ENCODE measurements at places on chromosomes 1 and 21. TPM values are rescaled to one million over a fixed set of nuclear protein-coding genes. Genes with fewer than 3 reads are reported as not detected.

- DNase-seq: no peak
These were observed 418.7 kb upstream of the VAMP3 start for GRCh38 chr1:7352364-7352763.

GRCh38 chr1:169312084-169312954 is 55.3 kb downstream of the NME7 start:
- DNase-seq: no peak

DNA sequence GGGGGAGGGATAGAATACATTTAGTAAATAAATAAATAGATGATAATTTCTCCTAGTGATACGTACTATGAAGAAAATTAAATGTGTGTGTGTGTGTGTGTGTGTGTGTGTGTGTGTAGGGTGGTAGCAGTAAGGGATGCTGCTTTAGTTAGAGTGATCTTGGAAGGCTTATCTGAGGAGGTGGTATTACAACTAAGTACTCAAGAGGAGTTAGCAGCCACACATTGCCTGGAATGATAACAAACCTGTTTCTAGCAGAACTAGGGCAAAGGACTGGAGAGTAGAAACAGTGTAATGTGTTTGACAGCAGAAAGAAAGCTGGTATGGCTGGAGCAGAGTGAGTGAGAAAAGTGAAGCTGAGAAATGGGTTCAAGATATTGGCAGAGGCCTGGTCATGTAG is 58.3 kb upstream of the FASLG start:
- no peak for DNase-seq

DNA sequence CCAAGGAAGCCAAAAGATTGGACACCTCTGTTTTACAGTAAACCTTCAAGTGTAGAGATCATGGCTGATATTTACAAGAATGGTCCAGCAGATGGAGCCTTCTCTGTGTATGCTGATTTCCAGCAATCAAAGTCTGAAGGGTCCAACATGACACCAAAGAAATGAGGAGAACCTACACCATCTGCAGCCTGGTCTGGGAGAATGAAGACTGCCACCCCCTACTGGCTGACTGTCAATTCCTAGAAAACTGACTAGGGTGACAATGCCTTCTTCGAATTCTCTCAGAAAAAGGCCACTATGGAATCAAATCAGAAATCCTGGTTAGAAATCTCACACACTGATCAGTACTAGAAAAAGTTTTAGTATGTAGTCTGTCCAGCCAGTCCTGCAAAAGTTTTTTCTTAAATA is 83.3 kb downstream of the CDC42BPA start:
- DNase-seq: no peak

GRCh38 chr1:55654750-55655149 is 439.6 kb upstream of the USP24 start:
- DNase-seq: no peak

GRCh38 chr21:16343776-16344175 is 614.0 kb downstream of the USP25 start:
- DNase-seq: no peak

DNA sequence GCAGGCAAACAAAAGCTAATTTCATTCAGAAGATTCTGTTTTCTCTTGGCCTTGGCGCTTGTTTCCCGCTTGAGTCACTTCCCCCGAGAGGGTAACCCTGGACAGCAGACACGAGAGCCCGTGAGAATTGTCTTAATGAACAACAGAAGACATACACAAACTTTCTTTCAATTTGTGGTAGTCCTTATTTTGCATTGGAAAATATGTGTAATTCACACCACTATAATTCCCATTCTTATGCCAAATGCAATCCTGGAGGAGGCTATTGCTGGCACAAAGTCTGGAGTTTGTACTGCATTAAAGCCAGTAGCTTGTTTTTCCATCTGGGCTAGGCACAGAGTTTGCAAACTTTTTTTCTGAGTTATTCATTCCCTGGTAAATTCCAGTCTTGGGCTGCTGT is 109.8 kb upstream of the IVNS1ABP start:
- no peak for DNase-seq

- no peak for DNase-seq
These were observed 701.9 kb upstream of the ZP4 start for GRCh38 chr1:238592621-238593020.

GRCh38 chr1:181149326-181150125 is 61.0 kb downstream of the IER5 start:
- no peak for DNase-seq

GRCh38 chr1:19765623-19766022 is 34.1 kb downstream of the TMCO4 start:
- no peak for DNase-seq

DNA sequence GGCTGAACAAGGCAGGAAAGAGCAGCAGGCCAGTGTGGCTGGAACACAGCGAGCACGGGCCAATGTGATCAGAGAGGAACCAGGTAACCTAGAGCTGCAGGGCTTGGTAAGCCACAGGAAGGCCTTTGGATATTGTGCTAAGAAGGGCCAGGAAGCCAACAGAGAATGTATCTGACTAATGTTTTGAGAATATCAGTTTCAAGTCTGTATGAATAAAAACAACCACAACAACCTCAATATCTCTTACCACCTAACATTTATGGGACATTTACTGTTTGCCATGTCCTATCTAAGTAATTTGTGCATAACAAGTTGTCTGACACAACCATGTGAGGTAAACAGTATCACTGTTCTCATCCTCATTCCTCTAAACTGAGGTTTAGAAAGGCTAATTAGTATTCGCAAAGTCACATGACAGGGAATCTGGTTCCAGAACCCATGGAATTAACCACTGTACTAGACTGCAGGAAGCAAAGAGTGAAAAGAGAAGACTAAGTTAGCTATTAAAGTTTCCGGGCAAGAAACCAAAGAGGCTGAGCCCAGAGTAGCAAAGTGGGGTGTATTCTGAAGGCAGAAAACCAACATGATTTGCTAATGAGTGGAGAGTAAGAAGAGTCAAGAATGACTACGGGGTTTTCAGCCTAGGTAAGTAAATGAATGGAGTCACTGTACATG is 38.9 kb downstream of the SPRTN start:
- DNase-seq: no peak

- DNase-seq: no peak
These were observed 29.8 kb downstream of the PYHIN1 start for GRCh38 chr1:158961178-158961577.

DNA sequence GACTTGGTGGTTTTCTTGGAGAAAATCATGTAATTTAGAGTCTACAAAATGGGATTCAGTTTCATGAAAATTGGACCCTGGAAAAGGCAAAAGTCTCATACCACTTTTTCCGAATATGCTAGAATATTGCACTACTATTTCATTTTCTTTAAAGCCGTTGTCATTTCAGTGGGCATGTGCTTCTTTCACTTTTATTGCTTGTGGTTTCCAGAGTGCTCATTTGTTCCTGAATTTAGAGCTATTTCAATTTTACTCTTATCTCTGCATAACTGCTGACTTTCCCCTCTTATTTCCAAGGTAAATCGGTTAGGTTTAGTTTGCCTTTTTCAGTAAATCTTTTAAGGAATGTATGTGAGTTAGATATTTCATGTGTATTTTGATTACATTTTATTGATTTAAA is 11.6 kb downstream of the HHAT start:
- no peak for DNase-seq

PPIAL4G gene
- total RNA-seq: not detected

FAM229A gene
- total RNA-seq: 1.7 TPM

SYT11 gene
- 7.0 TPM for total RNA-seq

Measured in Right ventricle myocardium superior (tissue), 1 donor.